ENCODE measurements at places on chromosomes 2 and 18.

- no peak for DNase-seq
These were observed 57.9 kb downstream of the NCK2 start for GRCh38 chr2:105802587-105802986.

DNA sequence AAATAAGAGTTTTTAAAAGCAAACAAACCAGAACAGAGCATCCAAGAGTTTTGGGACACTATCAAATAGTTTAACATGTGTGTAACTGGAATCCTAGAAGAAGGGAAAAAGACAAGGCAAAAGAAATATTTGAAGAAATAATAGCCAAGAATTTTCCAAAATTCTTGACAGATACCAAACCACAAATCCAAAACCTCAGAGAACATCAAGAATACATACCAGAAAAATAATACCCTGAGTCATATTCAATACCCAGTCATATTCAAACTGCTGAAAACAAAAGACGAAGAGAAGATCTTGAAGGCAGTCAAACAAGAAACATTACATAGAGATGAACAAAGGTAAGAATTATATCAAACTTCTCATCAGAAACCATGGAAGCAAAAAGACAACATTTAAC is 22.9 kb downstream of the INO80C start:
- DNase-seq: no peak

DNA sequence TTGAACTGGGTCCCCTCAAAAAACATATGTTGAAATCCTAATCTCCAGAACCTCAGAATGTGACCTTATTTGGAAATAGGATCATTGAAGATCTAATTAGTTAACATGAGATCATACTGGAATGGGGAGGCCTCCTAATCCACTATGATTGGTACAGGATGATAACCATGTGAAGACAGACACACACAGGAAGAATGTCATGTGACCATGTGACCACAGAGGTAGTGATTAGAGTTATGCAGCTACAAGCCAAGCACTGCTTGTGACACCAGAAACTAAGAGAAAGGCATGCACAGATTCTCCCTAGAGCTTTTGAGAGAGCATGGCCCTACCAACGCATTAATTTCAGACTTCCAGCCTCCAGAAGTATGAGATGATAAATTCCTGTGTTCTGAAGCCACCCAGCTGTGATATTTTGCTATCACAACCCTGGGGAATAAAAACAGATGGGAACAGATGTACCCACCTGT is 47.0 kb upstream of the TGIF1 start:
- peak; percentile 50 for DNase-seq

- DNase-seq: no peak
These were observed 102.9 kb downstream of the MRO start for GRCh38 chr18:50716902-50717301.

DNA sequence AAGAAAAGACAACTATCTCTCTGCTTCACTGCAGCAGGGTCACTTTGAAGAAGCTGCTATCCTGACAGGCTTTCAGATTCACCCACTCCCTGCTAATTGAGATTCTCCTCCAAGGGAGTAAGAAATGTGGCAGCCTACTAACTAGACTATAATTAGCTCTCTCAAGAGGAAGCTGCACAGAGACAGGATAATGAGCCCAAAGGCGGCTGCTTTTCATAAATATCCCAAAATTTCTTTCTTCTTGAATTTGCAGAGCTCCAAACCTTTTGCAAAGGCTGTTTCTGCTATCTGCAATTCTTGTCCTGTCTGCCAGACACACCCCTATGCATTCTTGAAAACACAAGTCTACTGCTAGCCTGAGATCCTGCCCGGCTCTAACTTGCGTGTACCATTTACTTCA is 54.0 kb upstream of the RNU4ATAC start:
- DNase-seq: no peak

DNA sequence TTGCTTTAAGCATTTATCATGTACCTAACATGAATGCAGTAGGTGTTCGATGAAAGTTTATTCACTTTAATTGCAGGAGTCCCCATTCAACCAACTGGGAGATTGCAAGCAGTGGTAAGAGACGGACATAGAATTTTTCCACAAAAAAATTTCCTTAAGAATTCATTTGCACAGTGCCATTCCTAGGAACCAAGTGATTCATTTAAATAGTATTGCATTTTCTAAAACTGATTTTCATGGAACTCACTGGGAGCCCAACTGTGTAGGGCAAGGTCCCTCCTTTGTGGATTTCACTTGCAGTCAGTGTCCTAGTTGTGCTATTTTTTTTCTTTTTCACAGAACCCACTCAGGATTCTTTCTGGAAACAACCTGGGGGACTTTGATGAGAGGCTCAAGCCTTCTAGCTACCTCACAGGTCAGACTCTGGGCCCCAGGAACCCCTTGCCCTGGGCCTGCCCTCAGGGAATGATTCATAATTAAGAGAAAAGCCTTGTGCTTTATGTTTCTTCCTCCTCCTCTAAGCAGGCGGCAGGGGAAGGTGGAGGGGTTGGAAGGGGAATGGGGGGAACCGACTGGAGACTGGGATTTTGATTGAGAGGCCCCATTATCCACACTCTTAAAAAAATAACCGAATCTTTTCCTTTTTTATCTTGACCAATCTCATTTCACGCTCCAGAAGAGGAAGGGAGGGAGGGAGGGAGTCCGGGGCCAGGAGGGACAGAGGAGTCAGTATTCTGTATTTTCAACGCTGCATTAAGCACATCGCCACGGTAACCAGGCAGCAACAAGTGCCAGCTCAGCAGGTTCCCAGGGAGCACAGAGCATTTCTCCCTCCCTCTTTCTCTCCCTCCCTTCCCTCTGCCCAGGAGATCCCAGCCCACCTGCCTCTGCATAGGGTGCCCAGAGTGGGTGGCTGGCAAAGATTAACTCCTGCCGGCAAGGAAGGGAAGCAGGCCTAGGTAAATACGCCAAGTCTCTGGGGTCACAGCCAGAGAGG is 51.8 kb downstream of the PSD4 start:
- DNase-seq: peak; percentile 83

- no peak for DNase-seq
These were observed 155.0 kb upstream of the OTX1 start for GRCh38 chr2:62895632-62896009.

- DNase-seq: no peak
These were observed 71.0 kb downstream of the DTNB start for GRCh38 chr2:25602333-25602723.

DNA sequence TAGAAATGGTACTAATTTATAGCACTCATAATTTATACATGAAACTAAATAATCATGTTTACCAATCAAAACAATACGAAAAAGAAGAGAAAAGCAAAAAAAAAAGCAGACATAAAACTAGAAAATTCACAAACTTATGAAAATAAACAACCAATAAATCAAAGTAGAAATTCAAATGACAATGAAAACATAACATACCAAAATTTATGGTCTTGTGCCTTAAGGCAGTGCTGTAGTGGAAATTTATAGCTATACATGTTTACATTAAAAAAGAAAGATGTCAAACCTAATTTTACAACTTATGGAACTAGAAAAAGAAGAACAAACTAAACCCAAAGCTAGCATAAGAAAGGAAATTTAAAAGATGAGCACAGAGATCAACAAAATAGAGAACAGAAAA is 16.1 kb upstream of the SPR start:
- no peak for DNase-seq

DNA sequence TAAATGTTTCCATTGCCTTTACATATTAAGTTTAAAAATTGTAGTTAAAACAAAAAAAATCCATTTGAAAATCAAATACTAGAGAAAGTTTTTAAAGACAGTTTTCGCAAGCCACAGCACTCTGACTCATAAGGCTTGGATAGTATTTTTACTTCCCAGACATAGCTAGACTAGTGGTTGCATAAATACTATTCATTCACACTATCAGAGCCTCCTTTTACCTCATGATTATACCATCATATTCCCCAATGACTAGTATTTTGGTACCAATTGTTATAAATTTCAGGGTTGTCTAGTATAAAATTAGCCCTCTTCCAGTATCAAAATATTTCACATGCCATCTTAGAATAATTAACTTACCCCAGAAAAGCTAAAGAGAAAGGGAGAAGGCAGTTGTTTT is 393.5 kb downstream of the ERBB4 start:
- DNase-seq: no peak

DNA sequence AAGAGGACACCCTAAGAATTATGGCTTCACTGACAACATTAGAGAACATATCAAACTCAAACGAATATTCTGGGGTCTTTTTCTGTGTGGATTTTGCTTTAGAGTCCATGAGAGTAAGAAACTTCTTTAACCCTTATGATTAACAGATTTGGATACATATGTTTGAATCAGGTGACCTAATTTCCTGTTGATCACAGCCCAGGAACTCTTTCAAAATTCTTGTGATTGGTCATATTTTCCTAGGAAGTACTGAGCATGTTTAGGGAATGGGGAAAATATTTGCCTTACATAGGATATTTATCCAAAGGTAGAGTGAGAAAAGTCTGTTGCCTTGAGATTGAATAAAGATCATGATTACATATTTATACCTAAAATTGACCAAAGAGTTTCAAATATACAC is 160.0 kb downstream of the KCNH7 start:
- DNase-seq: no peak

DNA sequence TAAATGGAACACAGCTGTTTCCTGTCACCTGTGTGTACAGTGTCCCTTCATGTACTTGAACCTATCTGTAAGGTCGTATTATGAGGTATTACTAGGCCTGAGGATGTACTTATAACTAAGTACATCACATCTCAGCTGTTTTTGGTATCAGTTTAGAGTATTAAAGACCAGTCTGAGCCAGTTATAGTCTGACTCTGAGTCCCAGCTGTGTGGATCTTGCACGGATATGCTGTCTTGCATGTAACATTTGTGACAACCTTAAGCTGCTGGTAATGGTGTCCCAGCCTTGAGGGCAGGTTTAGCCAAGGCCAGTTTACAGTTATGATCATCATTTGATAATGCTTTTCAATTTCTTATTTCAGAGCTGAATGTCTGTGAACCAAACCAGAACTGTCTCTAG is 496.3 kb downstream of the SLC4A3 start:
- DNase-seq: no peak

DNA sequence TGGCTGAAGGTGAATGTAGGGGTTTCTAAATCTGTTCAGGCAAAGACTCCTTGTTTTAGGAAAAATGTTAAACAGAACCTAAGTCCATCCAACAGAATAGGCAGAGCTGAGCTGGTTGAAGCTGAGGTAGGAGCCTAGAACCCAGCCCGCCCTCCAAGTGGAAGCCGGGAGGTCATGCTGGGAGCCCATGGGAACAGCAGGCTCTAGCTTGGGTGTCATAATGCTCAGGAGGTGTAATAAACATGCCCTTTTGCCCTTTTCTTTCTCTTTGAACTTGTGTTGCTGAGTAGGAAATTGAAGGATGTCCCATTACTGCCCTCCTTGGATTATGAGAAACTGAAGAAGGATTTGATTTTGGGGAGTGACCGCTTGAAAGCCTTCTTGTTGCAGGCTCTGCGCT is 60.3 kb downstream of the ARMC9 start:
- DNase-seq: no peak

DNA sequence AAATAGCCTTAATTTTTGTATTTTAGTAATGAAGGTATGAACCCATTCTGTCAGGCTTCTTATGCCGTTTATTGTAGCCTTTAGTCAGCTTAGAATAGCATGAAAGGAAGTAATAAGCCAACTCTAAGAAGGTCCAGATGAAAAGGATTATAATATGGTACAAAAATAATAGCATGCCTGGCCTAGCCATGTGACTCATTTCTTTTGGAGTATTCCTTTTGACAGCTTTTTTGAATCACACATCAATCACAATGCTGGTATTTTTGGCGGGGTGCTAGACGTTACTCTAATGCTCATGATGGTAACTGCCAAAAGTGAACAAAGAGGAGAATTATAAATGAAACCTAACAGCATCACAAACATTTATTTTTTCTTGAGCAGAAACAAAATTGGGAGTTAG is 19.9 kb downstream of the FMNL2 start:
- DNase-seq: no peak

DNA sequence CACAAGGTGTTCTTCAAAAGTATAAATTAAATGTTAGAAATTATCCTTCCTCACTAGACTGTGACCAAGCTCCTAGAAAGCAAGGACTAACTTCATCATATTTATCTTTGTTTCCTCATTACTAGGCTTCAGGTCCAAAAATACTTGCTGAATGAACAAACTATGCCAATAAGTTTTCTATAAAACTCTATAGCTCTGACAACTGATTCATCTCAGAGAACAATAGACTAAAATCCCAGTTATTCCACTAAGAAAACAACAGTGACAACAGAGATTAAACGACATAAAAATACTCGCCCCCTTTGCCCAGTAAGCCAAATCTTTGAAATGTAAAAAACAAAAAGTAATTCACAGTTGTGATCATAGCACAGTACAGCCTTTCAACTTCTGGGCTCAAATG is 13.6 kb downstream of the TLK1 start:
- DNase-seq: no peak

GRCh38 chr2:96143848-96144480 is 1.3 kb downstream of the DUSP2 start:
- no peak for DNase-seq

DNA sequence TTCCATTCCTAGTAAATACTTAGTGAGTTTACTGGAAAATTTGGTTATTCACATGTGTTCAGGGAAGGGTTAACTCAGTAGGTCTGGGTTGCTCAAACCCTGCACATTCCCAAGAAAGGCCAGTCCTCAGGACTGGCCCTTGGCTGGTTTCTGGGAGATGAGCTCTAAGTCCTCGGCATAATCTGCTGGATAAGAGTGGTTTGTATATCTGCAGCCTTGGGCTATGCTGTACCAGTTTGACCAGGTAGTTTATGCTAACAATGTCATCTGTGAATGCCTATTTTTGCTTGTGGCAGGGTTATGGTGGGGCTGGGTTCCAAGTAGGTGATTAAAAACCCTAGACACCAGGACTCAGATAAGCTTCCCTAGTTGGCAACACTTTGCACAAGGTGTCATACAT is 7.4 kb upstream of the PTH2R start:
- no peak for DNase-seq

DNA sequence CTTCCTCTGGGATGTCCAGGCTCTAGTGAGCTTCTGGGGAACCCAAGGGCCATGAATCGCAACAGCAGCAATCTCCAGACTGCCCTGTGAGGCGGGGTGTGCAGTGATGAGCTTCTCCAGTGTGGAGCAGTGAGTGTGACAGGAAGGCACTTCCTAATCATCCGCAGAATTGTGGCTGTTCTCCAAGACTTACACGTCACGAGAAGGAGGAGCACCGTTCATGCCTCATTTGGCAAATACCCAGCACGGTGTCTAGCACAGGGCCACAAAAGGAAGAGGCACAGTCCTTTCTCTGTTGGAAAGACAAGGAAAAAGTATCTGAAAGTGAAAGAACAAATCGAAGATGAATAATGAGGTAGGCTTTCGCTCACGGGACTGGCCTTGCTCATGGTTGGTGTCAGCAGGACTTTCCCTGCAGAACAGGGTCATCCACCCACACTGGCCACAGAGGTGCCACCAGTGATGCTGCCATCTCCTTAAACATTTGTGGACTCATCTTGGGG is 125.1 kb upstream of the HAAO start:
- peak; percentile 60 for DNase-seq

DNA sequence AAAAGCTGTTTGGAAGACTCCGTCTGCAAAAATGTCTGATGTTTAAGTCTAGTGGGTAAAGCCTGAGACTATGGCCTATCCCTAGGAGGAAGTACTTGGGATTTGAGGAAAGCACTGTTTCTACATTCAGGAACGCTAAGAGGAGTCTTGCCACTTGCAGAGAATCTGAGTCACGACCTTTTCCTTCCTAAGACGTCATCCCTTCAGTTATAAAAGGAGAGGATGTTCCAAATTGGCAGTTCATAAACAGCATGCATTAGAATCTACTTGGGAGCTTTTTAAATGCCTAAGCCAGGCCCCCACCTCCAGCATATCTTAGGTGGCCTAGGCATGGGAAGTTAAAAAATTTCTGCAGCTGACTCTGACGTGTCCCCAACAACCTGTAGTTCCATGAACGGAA is 125.9 kb downstream of the TTC32 start:
- DNase-seq: no peak
